Activated CD4-positive, alpha-beta T cell treated with anti-CD3 and anti-CD28 coated beads, Interleukin-2, Interleukin-4, amounts not matched to agents 100 ng/mL and 50 ng/mL, durations not matched to agents 16 hours and 8 hours (primary cell): ENCODE measurements at places on chromosomes 1 and 21.

DNA sequence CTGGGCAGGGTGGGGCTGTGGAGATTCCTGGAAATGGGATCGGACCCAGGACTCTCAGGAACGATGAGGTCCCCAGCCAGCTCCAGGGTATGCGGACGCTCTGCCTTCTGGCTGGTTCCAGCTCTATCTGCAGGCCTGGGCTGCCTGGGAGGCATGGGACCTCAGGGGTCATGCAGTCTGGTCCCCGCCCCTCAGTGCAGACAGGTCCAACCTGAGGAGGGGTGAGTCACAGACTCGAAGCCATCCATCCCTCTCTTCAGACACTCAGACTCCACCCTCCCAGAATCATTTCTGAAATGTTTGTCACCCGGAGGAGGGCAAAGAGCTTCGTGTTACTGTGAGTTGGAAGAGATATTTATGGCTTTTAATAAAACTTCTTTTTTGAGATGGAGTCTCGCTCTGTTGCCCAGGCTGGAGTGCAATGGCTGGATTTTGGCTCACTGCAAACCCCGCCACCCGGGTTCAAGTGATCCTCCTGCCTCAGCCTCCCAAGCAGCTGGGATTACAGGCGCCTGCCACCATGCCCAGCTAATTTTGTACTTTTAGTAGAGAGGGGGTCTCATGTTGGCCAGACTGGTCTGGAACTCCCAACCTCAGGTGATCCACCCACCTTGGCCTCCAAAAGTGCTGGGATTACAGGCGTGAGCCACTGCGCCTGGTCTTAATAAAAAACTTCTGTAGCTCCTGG lies 5.9 kb upstream of the MYOM3 start:
- DNase-seq = no peak

- DNase-seq = no peak
These were observed 552 bp downstream of the DLGAP3 start for GRCh38 chr1:34928699-34929496.

DNA sequence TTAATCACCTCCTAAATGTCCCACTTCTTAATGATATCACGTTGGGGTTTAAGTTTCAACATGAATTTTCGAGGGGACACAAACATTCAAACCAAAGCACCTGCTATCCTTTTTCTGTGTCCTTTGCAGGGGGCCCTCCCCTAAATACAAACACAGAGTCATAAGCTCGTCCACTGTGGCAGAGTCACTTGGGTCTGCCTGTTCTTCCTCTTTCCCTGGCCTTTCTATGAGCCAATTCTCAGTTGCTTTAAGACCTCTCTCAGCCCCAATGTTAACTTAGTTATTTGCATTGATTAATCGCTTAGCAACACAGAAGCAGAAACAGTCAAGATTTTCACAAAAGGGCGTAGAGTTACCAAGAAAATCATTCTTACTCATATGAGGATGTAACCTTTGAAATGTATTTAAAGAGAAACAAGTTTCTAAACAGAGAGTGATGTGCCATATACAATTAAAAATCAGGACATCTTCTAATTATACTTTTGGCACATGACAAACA lies 14.9 kb downstream of the APCS start:
- DNase-seq = no peak

GRCh38 chr1:169105434-169106094 lies 926 bp upstream of the ATP1B1 start:
- DNase-seq = no peak

GRCh38 chr1:68976916-68977610 lies 480.2 kb upstream of the DEPDC1 start:
- DNase-seq = no peak

DNA sequence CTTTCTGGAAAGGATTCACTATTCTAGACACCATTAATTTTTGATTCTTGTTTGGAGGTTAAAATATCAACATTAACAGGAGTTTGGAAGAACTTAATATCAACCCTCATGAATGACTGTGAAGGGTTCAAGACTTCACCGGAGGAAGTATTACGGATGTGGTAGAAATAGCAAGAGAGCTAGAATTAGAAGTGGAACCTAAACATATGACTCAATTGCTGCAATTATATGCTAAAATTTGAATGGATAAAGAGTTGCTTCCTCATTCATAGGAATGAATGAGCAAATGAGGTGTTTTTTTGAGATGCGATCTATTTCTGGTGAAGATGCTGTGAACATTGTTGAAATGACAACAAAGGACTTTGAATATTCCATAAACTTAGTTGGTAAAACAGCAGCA lies 77.9 kb upstream of the TNFSF4 start:
- DNase-seq = no peak

GRCh38 chr1:95582746-95583145 lies 348.7 kb downstream of the RWDD3 start:
- no peak for DNase-seq

DNA sequence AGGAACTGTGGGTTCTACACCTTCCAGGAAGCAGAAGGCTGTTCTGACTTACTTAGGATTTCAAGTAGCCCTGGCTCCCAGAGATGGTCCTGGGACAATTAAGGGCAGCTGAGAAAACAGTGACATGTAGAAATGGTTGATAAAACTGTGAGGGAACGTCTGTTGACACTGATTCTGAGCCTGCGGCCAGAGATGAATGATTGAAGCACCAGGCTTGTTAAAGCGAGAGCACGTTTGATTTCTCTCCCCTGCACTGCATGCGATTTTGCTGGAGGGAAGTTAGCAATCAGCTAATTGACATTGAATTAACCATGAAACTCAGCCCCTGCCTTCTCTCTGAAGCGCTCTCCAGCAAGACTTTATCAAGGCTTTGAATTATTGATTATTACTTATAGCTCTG lies 29.9 kb upstream of the POU3F1 start:
- DNase-seq = no peak

DNA sequence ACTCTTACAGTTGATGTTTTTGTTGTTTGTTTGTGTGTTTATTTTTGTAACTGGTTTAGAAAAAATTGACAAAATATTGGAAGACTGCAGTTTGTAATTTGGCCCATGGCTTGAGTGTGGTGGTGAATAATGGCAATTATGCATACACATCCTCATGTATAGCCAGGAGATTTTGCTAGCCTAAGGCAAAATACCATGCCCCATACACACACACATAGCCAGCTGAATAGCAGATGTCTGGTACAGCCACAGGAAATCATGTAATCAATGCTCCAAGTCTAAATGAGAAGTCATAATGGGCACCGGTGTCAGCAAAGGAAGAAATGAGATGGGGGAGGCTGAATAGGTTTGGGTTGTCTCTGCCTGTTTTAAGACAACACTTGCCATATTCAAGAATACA lies 135.2 kb upstream of the COA6 start:
- no peak for DNase-seq
